ENCODE measurements at places on chromosomes 11 and 22.

DNA sequence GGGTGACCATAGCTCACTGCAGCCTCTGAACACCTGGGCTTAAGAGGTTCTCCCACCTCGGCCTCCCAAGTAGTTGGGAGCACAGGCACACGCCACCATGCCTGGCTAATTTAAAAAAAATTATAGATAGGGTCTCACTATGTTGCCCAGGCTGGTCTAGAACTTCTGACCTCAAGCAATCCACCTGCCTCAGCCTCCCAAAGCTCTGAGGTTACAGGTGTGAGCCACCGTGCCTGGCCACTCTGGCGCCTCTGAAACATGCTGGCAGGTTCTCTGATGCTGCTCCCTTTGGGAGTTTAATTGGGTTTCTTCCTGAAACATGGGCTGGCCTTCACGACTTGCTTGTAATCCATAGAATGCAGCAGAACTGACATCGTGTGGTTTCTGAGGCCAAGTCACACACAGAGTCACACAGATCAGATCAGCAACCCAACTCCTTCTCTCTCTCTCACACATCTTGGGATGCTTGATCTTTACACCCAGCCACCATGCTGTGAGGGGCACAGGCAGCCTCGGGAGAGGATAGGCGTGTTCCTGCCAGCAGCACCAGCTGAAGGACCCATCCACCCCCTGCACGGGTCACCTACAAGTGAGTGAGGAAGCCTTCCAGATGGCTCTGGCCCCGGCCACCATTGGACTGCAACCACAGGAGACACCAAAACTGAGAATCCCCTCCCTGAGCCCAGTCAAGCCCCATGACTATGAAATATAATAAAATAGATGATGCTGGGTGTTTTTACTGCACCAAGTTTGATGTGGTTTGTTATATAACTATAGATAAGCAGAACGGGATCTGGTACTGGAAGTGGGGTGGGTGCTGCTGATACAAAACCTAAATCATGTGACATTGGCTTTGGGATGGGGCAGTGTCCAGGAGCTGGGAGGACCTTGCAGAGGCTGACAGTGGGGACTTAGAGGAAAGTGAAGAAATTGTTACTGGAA is 3.1 kb upstream of the GSC2 start:
- no peak for DNase-seq

- DNase-seq: no peak
Observed at GRCh38 chr11:76459299-76459698, 14.5 kb downstream of the EMSY start.

GRCh38 chr22:19981171-19981960 is 35.3 kb downstream of the ARVCF start:
- DNase-seq: no peak

- peak; percentile 64 for DNase-seq
Observed at GRCh38 chr11:62611705-62612365, 740 bp downstream of the EML3 start.

DNA sequence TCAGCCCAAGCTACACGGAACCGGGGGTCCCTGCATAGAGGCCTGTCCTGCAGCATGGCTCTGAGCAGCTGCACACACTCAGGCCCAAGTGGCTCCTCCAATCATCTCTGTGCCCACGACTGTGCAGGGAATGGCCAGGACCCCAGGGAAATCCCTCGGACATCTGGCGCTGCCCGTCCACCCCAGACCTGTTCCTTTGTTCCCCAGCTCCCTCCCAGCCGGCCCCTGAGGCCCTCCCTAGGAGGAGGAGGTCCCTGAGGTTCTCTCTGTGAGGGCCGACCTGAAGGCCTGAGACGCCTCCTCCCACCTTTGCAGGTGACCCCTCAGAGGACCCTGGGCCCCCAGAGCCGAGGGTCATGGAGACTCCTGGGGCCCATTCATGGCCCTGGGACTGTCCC is 1.1 kb downstream of the MLC1 start:
- DNase-seq: no peak

GRCh38 chr11:126791446-126791845 is 209.1 kb downstream of the KIRREL3 start:
- DNase-seq: no peak

DNA sequence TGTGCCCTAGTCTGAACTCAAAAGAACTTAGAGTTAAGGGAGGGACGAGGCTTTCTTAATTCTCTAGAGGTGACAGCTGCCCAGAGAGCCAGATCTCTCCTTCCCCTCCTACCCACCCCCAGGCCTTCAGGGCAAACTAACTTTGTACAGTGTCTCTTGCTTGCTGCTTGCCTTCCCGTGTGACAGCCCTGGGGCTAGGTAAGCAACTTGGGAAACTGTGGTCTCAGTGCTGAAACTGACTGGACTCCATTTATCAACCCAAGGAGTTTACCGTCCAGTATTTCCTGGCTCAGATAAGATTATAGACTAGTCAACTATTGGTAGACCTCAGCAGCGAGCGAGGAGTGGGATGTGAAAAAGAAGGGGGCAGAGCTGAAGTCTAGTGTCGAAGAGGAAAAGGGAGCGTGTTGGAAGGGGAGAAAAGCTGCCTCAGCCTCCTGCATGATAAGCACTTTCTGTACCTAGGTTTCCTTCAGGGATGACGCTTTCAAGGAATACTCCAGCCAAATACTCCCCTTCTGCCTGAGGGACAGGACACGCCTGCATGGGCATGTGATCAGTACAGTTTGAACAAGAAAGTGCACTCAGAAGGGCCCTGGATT is 43.3 kb upstream of the WEE1 start:
- no peak for DNase-seq

GRCh38 chr11:23632293-23632692 is 772.0 kb upstream of the CCDC179 start:
- no peak for DNase-seq

GRCh38 chr11:69449320-69450063 is 32.0 kb upstream of the LINC01488 start:
- no peak for DNase-seq

DNA sequence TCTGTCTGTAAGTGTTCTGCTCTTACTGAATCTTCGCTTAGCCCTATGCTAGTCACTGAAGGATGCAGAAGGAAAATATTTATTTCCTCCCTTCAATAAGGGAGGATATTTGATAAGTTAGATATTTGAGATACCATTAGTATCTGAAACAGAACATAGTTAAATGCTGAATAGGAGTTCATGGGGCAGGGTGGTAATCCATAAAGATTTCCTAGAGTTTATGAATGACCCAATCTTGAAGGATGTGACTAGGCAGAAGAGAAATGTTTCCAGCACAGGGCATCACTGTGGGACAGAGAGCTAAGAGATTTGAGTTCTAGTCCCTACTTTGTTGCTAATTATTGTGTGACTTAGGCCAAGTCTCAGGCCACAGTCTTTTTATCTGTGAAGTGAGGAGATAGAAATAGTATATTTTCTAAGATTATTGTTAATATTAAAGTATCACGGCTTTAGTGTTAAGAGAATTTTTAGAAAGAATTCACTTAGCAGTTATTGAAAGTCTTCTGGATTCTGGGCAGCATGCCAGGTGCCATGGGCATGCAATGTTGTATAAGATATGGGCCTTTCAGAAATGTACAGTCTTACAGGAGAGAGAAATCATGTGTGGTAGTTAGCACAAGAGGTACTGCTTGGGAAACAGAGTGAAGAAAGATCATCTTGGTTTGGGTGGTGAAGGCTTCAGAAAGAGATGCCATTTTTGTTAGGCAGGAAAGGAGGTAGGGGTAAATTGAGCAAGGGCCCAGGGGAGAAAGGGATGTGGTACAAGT is 24.0 kb downstream of the SWAP70 start:
- no peak for DNase-seq

- no peak for DNase-seq
Observed at GRCh38 chr11:114140826-114141225, 81.3 kb downstream of the ZBTB16 start.

DNA sequence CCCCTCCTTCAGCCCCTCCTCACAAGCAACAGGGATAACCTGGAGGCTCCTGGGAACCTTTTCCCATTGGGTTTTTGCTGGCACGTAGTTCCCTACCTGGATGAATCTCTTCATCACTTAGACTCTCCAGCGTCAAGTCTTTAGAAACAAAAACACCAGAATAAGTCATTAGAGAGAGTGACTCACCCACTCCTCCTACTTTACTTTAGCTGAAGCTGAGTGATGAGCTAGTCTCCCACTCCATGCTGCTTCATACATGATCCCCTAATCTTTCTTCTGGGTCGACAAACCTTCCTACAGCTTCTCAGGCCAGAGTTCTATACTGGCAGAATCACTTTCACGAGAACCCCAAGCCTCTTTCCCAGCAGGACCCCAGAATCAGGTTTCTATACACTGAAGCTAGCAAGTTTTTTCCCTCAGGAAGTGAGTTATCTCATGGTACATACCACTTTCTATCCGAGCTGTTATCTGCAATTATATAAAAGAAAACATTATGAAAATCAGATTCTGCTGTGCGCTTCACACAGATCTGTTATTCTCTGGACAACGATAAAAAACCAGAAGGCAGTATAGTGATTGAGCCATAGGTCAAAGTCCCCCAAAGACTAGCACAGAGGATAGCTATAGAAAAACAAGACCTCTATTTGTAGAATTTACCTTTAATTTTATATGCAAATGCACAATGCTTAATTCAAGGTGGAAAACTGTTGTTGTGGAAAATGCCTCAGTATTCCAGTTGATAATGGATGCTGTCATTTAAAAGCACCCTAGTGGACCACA is 18.7 kb downstream of the DRICH1 start:
- DNase-seq: no peak

DNA sequence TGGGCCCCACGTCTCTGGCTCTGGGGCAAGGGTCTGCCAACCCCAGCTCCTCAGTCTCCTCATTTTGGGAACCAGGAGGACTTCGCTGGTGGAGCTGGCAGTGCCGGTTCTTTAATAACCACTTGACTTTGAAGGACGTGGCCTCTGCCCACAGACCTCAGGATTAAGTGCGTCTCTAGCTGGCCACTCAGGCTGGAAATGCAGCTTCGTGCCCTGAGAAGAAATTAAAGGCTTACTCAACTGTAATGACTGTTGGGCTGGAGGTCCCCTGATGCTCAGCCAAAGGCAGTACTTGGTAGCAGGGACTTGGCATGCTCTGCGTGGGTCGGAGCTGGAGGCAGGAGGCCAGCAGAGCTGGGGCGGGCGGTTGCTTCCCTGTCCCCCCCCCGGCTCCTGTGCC is 16.7 kb upstream of the PARVG start:
- DNase-seq: no peak

DNA sequence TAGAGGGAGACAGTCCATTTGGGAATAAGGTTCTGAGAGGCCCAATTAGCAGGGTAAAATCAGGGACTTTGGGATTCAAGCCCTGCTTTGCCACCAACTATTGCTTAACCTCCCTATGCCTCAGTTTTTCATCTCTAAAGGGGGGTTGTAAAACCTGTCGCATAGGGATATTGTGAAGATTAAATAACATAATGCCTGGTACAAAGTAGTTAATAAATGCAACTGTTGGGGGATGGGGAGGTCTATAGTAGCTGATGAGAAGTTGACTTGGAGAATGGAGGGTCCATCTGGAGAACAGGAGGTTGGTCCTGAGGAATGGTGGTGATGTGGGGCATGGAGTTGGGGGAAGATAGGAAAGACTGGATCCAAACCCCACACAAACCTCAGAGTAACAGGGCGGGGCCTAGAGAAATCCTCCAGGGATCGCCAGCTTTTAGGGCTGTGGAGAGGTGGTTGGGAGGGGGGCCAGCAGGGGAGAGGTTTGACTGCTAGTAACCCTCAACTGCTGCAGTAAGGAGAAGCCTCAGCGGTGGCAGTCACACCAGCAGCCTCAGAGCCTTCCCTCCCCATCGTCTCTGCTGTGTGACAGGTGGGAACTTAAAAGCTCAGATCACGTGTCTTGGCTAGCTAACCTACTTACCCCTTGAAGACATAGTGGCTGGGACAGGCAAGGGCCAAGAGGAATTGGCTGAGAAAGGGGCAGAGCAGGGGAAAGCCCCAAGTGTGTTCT is 1.1 kb upstream of the ABCG4 start:
- DNase-seq: no peak

GRCh38 chr11:21814169-21814568 is 378.7 kb upstream of the ANO5 start:
- no peak for DNase-seq

DNA sequence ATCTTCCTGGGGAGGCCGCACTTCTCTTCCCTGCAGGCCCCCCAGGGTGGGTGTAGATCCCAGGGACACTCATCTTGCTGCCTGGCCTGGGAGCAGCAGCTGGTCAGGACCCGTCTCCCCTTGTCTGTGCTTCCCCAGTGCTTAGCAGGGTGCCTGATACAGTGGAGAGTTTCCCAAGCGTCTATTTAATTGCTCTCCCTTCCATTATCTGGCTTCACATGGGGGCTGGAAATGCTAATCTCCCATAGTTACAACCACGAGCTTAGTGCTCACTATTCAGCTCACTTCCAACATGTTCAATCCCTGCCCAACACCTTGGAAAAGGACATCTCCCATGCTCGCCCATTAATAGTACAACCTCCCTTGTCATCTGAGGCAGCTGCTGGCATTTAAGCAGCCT is 100.5 kb downstream of the DSCAML1 start:
- no peak for DNase-seq

DNA sequence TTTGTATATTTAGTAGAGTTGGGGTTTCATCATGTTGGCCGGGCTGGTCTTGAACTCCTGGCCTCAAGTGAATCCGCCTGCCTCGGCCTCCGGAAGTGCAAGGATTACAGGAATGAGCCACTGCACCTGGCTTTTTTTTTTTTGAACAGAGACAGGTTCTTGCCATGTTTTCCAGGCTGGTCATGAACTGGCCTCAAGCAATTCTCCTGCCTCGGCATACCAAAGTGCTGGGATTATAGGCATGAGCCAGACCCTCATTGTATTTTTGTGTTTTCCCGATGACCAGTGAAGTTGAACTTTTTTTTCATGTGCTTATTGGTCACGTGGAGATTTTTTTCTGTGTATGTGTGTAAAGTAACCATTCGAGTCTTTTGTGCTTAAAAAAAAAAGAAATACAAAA is 48.2 kb downstream of the KIAA1671 start:
- no peak for DNase-seq

DNA sequence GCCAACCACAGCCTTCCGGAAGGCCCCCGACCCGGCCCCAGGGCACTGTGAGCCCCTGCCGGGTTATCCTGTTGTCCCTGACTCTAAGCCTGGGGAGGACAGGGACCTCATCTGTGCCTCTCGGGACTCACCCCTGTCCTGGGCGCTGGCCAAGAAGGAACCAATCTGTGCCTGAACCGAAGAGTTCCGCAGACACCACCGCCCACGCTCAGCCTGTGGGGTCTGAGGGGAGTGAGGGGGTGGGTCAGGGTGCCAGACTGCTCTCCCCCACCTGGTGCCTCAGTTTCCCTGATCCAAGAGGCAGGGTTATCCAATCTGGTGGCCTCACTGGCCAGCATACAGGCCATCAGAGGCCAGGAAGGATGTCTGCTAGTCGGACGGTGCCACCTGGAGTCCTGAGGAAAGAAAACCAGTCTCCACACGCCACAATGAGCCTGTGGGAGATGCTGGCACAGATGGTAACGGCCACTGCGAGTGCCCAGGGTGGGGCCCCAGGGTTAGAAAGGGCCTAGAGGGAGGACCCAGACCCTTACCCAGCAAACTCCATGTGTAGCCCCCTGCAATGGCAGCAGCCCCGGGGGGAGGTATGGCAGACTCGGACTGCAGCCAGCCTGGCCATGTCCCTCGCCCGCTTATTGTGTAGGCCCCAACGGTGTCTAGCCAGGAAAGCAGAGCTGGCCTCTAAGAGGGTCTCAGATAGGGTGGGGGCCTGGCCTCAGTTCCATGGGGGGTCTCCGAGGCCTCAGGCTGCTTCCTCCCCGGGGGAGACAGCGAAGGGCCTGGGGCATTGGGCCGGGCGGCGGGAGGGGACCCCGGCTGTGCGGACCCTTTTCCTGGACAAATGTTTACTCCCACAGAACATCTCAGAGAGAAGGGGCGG is 827 bp upstream of the TNNT3 start:
- no peak for DNase-seq

- DNase-seq: no peak
Observed at GRCh38 chr11:63557570-63557969, 5.6 kb downstream of the PLAAT2 start.

- DNase-seq: no peak
Observed at GRCh38 chr11:134536219-134536618, 124.2 kb upstream of the B3GAT1 start.
